ENCODE measurements at places on chromosomes 4 and X.

DNA sequence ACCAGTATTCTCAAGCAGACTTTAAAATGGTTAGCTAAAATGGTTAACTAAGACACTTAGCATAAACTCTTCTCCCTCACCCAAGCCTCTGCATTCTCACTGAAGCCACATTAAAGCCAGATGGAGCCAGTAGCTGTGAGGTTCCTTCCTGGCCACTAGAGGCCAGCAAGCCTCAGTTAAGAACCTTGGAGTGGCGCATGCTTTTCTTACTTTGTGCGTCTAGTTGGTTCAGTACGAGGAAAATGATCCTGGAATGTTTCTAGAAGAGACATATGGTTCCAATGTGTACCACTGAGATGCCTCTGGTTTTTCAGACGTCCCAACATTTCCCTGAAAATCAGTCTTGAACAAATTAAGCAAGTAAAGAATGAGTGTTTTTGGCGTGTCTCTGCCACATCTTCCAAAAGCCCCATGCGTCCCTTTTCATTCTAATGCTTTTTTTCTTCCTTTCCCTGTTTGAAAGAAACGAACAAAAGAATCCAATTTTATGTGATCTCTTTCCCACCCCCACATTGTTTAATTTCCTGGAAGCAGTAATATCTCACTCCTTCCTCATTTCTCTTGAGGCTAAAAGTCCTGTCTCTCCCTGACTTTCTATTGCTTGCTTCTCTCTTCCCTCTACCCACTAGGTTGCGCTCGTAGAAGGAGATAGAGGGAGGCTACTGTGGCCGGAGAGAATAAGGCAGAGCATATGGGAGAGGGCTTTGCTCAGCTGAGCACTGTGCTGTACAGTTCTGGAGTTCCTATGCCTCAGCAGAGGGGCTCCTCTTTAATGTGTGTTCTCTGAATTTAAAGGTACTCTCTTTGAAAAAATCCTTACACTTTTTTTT, 82.9 kb upstream of the TAB3 start:
- DNase-seq = no peak

GRCh38 chrX:18151649-18152048, 69.0 kb downstream of the BEND2 start:
- DNase-seq = no peak

DNA sequence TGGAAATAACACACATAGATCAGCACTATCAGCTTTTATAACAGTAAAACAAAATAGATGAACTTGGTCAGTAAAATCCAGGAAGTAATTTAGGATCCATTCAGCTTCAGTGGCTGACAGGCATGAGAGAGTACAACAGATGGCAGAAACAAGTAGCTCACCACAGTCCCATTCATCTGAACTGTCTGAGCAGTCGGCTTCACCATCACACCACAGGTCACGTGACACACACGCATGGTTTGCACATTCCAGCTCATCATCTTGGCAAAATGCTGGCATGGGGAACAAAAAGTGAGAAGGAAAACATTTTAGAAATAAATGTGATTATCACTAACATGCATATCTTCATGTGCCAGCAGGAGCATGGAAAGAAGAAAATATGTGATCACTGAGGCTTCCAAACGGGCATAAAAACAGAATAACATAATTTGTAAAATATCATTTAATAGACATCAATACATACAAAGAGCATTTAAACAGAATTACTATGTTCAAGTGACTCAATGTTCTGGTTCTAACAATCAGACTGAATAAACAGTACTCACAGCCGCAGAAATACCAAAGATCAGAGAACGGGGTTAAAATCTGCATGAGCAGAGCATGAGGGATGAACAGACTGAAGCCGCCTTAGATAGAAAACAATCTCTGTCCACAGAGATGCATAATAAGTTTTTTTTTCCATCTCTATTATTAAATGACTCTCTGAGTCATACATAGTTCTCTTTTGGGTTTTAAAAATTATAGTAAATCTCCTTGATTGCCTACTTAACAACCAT, 158.1 kb downstream of the ATP10D start:
- DNase-seq = no peak

GRCh38 chr4:179601671-179602070, 2159.4 kb upstream of the AGA start:
- no peak for DNase-seq

- DNase-seq = no peak
Measured at GRCh38 chrX:23797371-23798128, 14.6 kb downstream of the SAT1 start.

- DNase-seq = no peak
Measured at GRCh38 chr4:170671171-170671570, 581.4 kb upstream of the AADAT start.

DNA sequence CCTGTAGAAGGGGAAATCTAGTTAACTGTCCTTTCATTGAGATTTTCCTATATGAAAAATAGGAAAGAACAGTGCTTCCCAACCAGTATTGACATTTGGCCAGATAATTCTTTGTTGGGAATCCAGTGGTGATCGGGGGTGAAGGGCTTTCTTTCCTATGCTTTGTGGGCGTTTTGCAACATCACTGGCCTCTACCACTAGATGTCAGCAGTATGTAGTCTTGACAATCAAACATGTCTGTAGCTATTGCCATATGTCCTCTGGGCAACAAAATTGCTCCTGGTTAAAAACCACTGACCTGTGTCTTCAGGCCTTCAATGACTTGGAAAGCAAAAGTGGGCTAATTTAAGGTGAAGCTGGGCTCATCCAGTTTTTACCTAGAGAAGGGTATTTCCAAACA, 658.5 kb downstream of the DACH2 start:
- no peak for DNase-seq

DNA sequence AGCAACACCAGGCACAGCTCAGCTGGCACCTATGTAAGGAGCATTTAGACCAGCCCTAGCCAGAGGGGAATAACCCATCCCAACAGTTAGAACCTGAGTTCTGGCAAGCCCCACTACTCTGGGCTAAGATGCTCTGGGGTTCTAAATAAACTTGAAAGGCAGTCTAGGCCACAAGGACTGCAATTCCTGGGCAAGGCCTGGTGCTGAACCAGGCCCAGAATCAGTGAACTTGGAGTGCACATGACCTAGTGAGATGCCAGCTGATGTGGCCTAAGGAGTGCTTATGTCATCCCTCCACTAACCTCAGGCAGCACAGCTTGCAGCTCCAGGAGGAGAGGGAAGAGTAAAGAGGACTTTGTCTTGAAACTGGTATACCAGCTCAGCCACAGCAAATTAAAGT, 7.6 kb upstream of the PRRG3 start:
- no peak for DNase-seq

DNA sequence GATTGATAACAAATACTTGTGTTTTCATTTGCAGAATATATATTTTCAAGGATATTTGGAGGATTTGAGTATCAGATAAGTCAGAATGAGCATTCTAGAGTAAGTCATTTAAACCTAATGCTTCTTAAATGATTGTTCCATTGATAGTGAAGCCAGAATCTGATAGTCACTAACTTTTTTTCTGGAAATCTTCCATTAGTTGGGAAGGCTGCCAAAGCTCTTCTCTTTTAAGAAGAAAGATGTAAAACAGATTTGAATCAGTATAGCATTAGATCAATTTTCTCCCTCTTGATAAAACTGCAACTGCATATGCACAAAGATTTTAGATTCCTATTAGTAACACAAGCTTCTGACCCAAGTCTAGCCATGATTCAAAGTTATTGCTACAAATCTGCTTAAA, 256.7 kb downstream of the SPOCK3 start:
- DNase-seq = no peak

GRCh38 chr4:3347871-3348270, 55.0 kb downstream of the RGS12 start:
- no peak for DNase-seq
